T-helper 1 cell treated with Interleukin-12 subunit alpha and Interleukin-12 subunit beta and Interleukin-4 antibody, amounts not matched to agents 30 ng/mL and 1 ng/mL, for 36 hours (primary cell): ENCODE measurements at places on chromosomes 12 and 14. TPM values are rescaled to one million over a fixed set of nuclear protein-coding genes. Genes with fewer than 3 reads are reported as not detected.

The LYZ gene
- total RNA-seq = 1.3 and 1.8 TPM in 2 replicates

The RD3L gene
- total RNA-seq = not detected in 2 replicates

The RIPK3 gene
- total RNA-seq = 37.1 and 41.9 TPM in 2 replicates

The RND1 gene
- 4.0 and 5.6 TPM in 2 replicates for total RNA-seq

The RDH16 gene
- total RNA-seq = 0.41 and 0.47 TPM in 2 replicates

The SERPINA3 gene
- total RNA-seq = not detected in 2 replicates

The EIF2S3B gene
- total RNA-seq = 0.66 TPM in 2 replicates

The ACSS3 gene
- 0.05 TPM in 1 of 2 replicates, not detected in the other for total RNA-seq

The VDR gene
- 103 and 105 TPM in 2 replicates for total RNA-seq

The DHH gene
- total RNA-seq = 0.07 TPM in 1 of 2 replicates, not detected in the other

The CCDC198 gene
- total RNA-seq = 0.10 TPM in 1 of 2 replicates, not detected in the other

The HNRNPC gene
- total RNA-seq = 713 and 715 TPM in 2 replicates

The HCAR1 gene
- 2.0 and 2.4 TPM in 2 replicates for total RNA-seq

The GLIPR1L2 gene
- not detected in 2 replicates for total RNA-seq
